ENCODE measurements at places on chromosomes 6 and 20. TPM values are rescaled to one million over a fixed set of nuclear protein-coding genes. Genes with fewer than 3 reads are reported as not detected.

DNA sequence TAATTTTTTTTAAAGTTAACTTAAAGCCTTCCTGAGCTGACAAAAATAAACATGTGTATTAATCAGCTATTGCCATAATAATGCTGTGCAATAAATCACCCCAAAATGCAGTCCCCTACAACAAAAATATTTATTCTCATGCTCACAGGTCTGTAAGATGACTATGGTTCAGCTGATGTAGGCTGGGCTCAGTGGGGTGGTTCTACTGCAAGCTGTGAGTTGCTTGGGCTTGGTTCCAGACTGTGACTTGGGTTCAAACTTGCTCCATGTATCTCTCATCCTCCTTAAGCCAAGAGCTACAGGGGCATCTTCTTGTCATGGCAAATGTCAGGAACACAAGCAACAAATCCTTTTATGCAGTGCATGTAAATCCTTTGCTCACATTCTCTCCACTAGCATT lies 644.3 kb downstream of the KIF16B start:
- H3K27me3 ChIP-seq = peaks cover 2% of the 10 kb centered on the region
- no peak overlapping the region for H3K4me3 ChIP-seq
- no peak for DNase-seq
- H3K4me1 ChIP-seq = peaks cover 9% of the 10 kb centered on the region
- H3K36me3 ChIP-seq = no peaks in the 10 kb centered on the region
- no peak overlapping the region for H3K27ac ChIP-seq

DNA sequence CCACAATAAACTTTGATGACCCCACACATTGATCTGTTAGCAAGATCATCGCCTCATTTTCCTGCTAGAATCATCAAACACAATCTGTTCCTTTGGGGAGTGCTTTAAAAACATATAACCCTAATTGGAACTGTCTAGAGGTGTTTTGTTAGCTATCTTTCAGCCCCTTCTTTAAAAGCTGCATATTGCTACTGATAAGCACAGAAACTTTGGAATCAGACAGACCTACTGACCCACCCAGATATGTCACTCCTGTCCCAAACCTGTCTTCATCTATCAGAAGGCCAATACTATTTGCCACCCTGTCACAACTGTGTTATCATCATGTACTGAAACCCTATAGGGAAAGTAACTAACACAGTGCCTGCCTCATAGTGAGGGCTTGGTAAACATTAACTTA lies 172.4 kb upstream of the SASH1 start:
- H3K27me3 ChIP-seq = peaks cover 1% of the 10 kb centered on the region
- peaks cover 6% of the 10 kb centered on the region for H3K4me1 ChIP-seq
- H3K4me3 ChIP-seq = no peak overlapping the region
- H3K36me3 ChIP-seq = no peaks in the 10 kb centered on the region

- DNase-seq = no peak
- H3K4me3 ChIP-seq = no peak overlapping the region
Measured at GRCh38 chr6:47865206-47865605, 83.4 kb downstream of the OPN5 start.

DNA sequence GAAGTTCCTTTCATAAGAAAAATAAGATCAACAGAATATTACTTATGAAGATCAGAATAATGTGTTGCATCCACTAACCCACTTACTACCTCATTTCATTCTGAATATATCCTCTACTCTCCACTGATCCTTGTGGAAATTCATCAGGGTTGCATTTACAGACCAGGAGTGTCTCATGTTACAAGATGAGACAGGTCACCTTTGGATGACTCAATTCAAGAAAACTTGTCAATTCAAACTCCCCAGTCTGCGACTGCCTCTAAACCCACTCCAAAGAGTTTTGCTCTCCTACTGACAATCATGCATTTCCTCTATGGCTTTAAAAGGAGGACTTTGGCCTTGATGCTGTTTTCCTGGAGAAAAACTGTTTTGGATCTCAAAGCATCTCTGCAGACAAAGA lies 68.4 kb downstream of the ID4 start:
- H3K27me3 ChIP-seq = no peaks in the 10 kb centered on the region
- DNase-seq = no peak
- H3K4me3 ChIP-seq = no peak overlapping the region
- no peaks in the 10 kb centered on the region for H3K4me1 ChIP-seq
- H3K27ac ChIP-seq = no peak overlapping the region

CASS4 gene
- total RNA-seq = not detected

DNA sequence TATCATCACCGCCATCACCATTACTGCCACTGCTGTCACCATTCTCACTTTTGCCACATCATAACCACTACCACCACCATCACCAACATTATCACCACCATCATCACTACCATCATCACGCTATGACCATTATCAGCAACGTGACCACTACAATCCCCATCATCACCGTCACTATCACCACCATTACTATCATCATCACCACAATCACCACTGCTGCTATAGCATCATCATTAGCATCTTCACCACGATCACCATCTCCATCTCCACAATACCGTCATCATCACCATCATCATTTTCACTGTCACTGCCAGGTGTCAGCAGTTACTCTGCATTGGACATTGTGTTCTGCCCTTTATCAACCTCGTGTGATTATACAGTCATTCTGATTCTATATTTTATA lies 19.0 kb downstream of the CST4 start:
- H3K36me3 ChIP-seq = no peaks in the 10 kb centered on the region
- no peak overlapping the region for H3K4me3 ChIP-seq
- H3K27me3 ChIP-seq = no peaks in the 10 kb centered on the region
- DNase-seq = no peak
- no peaks in the 10 kb centered on the region for H3K4me1 ChIP-seq
- H3K27ac ChIP-seq = no peak overlapping the region

DNA sequence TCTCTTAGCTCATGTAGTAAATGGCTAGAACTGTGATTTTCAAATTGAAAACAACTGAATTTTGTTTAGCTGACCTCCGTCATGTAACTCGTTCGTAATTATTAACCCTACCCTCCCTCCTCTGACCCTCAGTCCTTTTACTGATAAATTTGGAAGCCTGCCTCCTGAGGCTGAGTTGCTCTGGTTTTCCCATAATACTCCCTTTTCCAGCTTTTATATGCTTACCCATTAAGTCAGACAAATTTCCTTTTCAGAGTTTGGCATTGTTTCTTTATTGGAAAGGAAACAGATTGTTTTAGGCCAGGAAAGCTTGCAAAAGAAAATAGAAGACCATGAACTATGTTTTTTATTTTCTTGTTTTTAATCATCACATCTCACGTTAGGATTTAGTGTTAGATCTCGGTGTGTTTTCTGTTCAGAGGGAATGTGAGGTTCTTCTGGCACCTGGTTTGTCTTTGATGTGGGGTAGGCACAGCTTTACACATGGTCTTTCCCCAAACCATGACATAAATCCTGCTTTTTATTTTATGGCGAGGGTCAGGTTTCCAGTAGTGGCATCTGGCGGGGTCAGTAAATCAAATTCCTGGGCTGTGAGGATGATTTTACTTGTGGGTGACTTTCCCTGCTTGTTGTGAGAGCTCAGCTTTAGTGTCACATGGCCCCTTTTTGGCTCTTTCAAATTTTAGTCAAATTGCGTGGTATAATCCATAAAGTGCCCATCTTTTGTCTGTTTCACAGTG lies 24.5 kb downstream of the PLCB4 start:
- H3K4me3 ChIP-seq = no peak overlapping the region
- H3K36me3 ChIP-seq = no peaks in the 10 kb centered on the region
- no peak for DNase-seq

FOXQ1 gene
- total RNA-seq = 0.67 TPM

ASIP gene
- not detected for total RNA-seq

ZNF292 gene
- total RNA-seq = 40.9 TPM

GRCh38 chr6:34970957-34971356 lies 81.9 kb downstream of the ANKS1A start:
- no peak for DNase-seq
- peaks cover 2% of the 10 kb centered on the region for H3K4me1 ChIP-seq
- H3K36me3 ChIP-seq = no peaks in the 10 kb centered on the region

DNA sequence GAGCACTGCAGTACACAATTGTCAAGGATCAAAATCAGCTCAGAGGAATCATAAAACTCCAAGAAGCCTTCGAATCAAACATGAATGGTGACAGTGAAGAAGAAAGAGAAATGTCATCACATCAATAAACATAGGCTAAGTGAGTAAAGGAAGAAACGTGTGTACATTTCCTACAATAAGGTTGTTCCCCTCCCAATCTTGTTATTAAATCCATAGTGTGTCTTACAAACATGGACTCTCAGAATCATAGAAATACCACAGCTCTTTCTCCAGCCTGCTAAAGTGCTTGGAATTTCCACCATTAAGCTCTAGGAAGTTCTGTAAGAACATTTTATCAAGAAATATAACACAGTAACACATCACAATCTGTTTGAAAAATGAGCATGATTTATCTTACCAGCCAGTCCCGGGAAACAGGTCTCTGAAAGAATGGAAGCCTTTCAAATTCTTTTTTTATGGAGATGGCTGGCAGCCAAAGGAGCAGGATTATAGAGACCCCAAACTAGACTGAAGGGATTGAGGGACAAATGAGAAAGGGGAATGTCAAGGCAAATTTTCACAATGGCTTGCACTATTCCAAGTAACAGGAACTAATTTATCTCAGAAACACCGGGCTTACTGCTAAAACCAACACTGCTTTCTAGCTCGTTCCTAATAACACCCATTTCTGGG lies 4.5 kb upstream of the TNFAIP3 start:
- no peak overlapping the region for H3K4me3 ChIP-seq
- H3K27me3 ChIP-seq = peaks cover 5% of the 10 kb centered on the region
- peaks cover 7% of the 10 kb centered on the region for H3K4me1 ChIP-seq
- peak overlapping the region; percentile 49 for H3K27ac ChIP-seq
- no peak for DNase-seq

RAD21L1 gene
- total RNA-seq = 1.1 TPM

UCKL1 gene
- total RNA-seq = 40.1 TPM

GRCh38 chr6:42340511-42340910 lies 111.2 kb downstream of the TRERF1 start:
- H3K36me3 ChIP-seq = no peaks in the 10 kb centered on the region
- no peak for DNase-seq
- H3K27ac ChIP-seq = no peak overlapping the region

DNA sequence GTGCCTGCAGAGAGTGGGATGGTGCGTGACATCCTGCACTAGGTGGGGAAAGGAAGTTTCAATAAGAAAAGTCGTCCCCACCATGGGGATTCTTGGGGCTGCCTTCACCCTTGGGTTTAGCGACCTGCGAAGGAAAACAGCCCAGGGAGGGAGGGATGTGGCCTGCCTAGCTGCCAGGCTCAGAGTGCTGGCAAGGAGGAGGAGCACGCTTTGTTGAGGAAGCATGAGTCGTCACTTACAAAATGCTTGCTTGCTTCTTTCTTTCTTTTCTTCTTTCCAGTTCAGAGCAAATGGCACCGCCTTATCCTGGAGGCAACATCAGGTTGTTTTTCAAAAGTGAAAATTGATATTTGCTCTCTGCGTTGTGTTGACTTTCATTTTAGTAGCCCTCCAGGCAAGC lies 123.2 kb downstream of the TFAP2C start:
- peaks cover 16% of the 10 kb centered on the region for H3K27me3 ChIP-seq
- H3K4me1 ChIP-seq = peaks cover 6% of the 10 kb centered on the region
- H3K4me3 ChIP-seq = no peak overlapping the region
- DNase-seq = no peak
- no peak overlapping the region for H3K27ac ChIP-seq
- no peaks in the 10 kb centered on the region for H3K36me3 ChIP-seq
